ENCODE measurements at places on chromosomes 1 and 21. TPM values are rescaled to one million over a fixed set of nuclear protein-coding genes. Genes with fewer than 3 reads are reported as not detected.

Gene EXO1
- total RNA-seq: 2.3 TPM

DNA sequence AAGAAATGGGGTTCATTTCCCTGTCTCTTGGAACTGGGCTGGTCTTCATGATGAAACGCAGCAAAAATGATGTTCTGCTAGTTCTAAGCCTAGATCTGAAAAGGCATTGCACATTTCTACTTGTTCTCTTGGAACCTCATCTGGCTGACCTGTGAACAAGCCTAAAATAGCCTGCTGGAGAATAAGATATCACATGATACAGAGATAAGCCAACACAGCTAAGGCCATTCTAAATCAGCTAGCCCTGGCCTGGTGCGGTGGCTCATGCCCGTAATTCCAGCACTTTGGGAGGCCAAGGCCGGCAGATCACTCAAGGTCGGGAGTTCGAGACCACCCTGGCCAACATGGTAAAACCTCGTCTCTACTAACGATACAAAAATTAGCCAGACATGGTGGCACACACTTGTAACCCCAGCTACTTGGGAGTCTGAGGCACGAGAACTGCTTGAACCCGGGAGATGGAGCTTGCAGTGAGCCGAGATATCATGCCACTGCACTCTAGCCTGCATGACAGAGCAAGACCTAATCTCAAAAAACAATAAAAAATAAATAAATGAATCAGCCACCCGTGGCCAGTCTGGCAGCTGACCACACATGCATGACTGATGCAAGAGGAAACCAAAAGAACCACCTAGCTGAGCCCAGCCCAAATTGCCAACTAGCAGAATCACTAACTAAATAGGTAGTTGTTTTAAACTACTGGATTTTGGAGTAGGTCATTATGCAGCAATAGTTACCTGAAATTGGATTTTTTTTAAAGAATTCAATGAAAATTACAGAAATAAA, 18.0 kb downstream of the CD244 start:
- H3K36me3 ChIP-seq: no peaks in the 10 kb centered on the region
- no peaks in the 10 kb centered on the region for H3K4me1 ChIP-seq

- no peak overlapping the region for H3K27ac ChIP-seq
- no peak for DNase-seq
- no peaks in the 10 kb centered on the region for H3K4me1 ChIP-seq
- no peaks in the 10 kb centered on the region for H3K27me3 ChIP-seq
- no peaks in the 10 kb centered on the region for H3K36me3 ChIP-seq
Observed at GRCh38 chr1:17281775-17282181, 26.2 kb upstream of the PADI4 start.

DNA sequence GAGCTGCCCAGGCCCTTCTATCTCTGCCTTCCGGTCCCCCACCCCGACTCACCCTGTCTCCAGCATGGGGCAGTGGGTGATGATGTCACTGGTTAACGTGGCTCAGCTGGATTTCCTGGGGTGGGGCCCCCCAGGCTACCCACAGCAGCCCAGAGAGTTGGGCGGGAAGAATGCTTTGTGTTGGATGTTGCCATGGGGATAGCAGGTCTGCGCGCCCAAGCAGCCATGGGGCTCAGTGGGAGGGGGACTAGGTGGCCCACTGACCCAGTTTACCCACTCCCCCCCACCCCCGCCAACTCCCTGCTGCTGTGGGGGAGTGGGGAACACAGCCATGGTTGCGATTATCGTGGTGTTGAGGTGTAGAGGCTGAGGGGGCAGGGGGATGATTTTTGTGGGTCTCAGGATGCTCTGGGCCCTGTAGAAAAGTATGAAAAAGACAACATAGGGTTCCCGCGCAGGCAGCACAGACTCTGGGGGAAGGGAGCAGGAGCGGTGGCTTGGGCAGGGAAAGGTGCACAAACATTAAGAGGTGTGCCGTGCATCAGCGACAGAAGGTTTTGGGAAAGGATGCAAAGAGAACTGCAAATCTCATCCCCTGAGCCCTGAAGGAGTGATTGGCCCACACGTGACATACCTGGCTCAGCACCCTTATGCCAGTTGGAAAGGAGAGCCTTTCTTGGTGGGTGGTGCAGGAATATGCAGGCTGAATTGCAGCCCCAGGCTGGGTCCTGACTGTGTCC, 8.5 kb downstream of the CELSR2 start:
- H3K27ac ChIP-seq: no peak overlapping the region
- no peak for DNase-seq
- no peaks in the 10 kb centered on the region for H3K4me1 ChIP-seq
- no peaks in the 10 kb centered on the region for H3K36me3 ChIP-seq
- H3K4me3 ChIP-seq: no peak overlapping the region

GRCh38 chr1:118884946-118885345, 103.2 kb downstream of the TBX15 start:
- no peak for DNase-seq
- no peaks in the 10 kb centered on the region for H3K4me1 ChIP-seq
- no peak overlapping the region for H3K27ac ChIP-seq
- no peaks in the 10 kb centered on the region for H3K36me3 ChIP-seq

Data from CD4-positive, CD25-positive, alpha-beta regulatory T cell (primary cell).